8988T (cell line): ENCODE measurements at places on chromosomes 2 and 18.

DNA sequence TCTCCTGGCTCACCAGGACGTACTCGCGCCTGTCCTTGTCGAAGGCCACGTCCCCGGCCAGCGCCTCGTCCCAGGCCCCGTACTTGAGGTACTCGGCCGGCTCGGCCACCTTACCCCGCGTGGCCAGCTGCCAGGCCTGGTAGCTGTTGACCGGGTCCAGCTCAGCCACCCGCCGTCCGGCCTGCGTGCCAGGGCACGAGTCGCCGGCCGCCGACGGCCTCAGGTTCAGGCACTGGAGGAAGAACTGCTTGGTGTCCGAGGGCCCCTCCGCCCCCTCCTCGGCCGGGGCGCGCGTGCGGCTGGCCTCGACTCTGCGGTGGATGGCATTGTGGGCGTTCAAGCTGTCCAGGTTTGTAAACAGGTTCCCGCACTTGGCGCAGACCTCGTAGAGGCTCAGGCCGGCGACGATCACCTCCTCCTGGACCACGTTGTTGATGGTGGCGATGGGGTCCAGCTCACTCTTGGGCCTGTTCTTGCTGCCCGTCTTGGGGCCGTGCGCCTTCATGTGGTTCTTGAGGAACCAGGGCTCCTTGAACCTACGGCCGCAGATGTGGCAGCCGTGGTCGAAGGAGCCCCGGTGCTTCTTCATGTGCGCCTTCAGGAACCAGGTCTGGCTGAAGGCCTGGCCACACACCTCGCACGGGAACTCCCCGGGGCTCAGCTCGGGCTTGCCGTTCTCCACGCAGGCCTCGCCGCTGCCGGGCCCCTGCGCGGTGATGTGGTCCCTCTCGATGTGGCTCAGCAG, 53.2 kb downstream of the ZNF516 start:
- DNase-seq = no peak

- no peak for DNase-seq
Observed at GRCh38 chr2:221521233-221521845, 50.8 kb downstream of the EPHA4 start.

DNA sequence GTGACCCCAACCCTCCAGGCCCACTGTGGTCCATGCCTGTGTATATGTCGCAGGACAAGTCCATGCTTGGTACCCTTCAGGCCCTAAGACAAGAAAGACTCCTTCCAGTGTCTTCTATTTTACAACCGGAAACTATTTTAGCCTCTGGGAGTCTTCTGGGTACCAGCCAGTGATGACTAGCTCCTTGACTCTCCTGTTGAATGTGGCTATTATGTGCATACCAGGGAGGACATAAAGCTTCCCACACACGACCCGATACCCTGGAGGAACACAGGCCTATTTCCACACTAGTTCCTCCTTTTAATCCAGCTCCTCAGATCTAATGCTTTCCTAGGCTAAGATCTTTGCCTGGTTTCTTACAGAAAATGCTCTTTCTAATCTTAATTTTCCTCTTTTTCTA, 178.1 kb downstream of the NCKAP5 start:
- DNase-seq = no peak

DNA sequence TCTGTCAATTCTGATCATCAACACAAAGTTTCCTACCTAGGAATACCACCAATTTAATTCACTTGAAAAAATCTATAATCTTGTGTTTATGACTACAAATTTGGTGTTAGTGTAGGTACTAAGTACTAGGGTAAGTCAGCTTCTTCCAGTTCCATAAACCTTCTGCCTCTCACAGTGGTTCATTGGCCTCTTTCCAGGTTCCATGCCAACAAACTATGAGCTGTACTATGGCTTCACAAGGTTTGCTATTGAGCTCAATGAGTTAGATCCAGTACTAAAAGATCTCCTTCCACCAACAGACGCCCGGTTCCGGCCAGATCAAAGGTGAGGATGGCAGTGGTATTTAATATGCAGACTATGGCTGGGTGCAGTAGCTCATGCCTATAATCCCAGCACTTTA, 58.8 kb downstream of the PRKRA start:
- DNase-seq = no peak

GRCh38 chr2:224709301-224709700, 6.9 kb downstream of the CCDC195 start:
- DNase-seq = no peak

DNA sequence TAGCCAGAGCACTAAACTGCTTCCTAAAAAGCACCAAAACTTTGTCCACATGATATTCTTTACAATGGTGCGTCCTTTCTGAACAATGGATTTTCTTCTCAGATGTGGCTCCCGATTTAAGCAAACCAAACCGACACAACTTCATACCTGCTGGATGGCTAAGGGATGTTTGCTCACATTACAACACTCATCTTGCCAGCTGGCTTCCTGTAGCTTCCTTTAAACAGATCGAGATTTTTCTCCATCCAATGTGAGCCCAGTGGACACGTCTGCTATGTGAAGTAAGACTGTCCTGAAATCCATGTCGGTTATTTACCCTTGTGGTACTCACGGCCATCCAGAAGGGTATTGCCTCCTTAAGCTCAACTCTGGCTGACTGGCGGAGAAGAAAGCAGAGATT, 126.5 kb downstream of the MAPK4 start:
- DNase-seq = no peak

DNA sequence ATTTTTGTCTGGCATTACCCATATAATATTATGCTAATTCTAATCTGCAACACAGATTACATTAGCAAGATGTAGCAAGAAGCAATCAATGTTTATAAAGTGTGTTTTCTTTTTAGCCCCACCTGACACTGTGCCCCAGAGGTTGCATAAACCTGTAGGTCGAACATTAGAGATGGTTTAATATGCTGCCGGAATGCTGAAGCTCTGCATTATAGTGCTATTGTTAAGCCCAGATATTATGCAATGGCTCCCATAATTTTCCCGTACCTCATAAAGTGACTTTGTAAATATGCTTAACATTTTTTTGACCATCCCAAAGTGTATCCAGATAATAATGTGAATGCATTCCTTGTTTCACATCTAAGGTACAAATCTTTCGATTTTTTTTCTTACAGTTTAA, 109.3 kb upstream of the MAP4K3 start:
- no peak for DNase-seq

GRCh38 chr18:79405781-79406575, 10.2 kb downstream of the NFATC1 start:
- DNase-seq = no peak

- DNase-seq = no peak
Observed at GRCh38 chr2:219323434-219323833, 9.1 kb downstream of the RESP18 start.

- no peak for DNase-seq
Observed at GRCh38 chr2:141778315-141778835, 352.4 kb downstream of the LRP1B start.

GRCh38 chr2:71749671-71750101, 296.3 kb downstream of the DYSF start:
- DNase-seq = no peak

- no peak for DNase-seq
Observed at GRCh38 chr2:36296798-36297197, 58.8 kb upstream of the CRIM1 start.

DNA sequence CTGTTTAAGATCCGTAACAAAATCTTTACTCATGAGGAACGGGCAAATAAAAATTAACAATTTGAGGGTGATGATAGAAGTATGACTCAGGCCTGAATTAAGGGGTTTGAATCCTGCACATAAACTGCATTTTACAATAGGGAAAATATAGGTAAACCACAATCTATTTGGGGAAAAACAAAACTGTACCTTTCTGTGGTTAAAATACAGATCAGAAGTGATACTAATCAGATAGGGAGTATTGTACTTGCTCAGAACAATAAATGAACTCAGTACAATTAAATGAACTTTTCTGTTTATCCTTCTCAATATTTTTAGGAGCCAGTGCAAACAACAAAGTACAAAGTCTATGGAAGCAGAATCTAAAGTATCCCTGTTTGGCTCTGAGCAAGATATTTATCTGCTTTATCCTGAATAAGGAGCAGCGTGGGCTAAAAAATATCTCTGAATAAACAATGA, 287.3 kb downstream of the ZNF385B start:
- no peak for DNase-seq

DNA sequence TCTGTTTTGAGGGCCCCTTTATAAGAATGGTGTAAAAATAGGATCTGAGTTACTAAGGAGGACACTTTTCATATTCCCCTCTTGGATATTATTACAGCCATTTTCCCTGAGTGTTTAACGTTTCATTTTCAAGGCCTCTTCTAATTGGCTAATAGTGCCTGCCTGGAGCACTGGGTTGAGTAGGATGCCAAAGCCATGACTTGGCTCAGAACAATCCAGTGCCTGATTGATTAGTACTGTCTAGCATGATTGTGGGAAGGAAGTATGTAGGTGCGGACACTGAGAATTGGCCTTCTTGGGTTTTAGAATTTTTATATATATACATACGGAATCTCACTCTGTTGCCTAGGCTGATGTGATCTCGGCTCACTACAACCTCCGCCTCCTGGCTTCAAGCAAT, 66.1 kb downstream of the NAB1 start:
- DNase-seq = no peak

DNA sequence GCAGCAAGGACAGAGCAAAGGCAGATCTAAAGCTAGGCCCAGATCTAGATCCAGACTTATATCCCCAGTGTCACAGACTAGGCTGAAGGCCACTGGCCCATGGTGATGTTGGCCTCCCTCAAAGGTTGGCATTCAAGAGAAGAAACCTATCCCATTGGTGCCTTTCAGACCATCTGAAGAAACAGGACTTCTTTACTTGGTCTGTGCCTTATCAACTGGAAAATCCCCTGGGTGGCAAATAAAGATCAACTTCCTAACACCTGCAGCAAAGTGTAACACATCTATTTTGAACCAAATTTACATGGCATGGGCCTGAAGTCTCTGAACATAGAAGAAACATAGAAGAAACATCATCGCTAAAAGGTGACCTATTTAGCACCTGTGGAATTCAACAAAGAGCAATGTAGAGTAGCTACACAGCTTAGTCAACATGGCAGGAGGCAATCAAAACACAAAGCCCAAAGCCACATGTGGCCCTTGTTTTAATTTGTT, 35.8 kb downstream of the METTL4 start:
- no peak for DNase-seq

- DNase-seq = no peak
Observed at GRCh38 chr18:9906481-9906880, 7.3 kb upstream of the VAPA start.

DNA sequence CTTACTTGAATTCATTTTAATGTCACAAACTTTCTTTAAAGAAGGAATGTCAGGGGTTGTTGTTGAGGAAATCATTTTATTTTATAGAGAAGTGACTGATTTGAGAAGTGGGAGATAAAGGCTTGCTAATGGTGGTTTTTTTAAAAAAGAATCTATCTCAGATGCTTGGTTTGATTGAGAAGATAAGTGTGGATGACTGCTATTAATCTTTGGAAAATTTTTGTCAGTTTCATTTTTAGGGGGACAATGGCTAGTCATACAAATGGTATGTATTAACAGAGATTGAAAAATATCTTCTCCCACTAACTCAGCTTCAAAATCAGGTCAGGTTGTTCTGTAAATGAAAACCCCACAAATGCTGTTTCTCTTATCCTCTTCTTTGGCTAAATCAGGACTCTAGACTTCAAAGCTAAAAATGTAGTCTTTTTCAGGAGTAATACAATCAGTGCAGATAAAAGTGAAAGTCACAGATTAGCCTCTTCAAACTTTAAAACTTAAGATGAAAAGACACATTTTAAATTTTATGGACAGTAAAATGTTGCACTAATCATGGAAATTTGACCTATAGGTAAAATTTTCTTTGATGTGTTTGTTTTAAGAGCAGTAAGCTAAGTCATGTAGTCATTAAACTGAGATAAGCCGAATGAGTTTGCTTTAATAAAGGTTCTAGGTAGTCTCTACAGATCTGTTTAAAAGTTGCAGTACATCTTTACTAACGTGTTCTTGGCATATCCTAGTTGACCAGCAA, 674.2 kb upstream of the VRK2 start:
- no peak for DNase-seq

DNA sequence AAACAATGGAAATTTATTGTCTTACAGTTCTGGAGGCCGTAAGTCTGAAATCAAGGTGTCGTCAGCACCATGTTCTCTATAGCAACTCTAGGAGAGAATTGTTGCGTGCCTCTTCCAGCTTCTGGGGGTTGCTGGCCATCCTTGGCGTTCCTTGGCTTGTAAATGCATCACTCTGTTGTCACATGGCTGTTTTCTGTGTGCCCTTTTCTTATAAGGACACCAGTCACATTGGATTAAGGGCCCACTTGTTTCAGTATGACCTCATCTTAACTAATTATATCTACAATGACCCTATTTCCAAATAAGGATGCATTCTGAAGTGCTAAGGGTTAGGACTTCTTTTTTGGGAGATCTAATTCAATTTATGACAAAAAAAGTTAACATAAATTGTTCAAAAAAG, 1.4 kb upstream of the PLEK start:
- DNase-seq = no peak

GRCh38 chr2:239640210-239640609, 239.4 kb upstream of the HDAC4 start:
- DNase-seq = no peak

DNA sequence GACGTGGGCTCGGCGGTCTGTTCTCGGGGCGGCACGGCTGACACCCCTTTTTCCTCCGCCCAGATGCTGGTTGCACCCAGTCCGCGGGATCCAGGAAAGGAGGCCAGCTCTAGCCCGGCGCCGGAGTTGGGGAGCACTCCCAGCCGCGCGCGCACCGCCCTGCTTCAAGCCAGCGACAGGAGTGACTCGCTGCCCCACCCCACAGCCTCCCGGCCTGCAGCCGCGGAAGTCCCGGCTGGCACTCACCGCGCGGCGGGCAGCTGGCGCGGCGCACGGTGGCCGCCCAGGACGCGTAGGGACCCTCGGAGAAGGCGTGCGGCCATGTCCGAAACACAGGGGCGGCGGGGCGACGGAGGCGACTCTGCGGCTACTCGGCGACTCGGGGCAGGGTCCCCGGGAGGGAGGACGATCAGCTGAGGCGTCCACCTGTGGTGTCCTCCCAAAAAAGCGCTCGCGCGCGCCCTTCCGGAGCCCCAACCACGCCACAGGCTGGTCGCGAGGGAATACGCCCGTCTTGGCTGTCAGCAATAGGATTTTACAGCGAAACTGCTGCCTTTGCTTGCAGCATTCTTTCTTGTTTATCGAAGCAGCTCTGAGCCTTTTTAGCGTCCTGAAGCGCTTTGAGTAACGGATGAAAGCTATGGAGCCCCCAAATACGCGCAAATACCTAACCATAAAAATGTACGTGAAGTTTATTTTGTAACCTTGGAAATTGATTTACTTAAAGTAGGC, at the start of gene ACADL:
ACADL (minus strand) TSS at position 507 of the 732 bp plus-strand sequence; CDS start at position 323, 184 bp downstream.
- DNase-seq = peak; percentile 62

DNA sequence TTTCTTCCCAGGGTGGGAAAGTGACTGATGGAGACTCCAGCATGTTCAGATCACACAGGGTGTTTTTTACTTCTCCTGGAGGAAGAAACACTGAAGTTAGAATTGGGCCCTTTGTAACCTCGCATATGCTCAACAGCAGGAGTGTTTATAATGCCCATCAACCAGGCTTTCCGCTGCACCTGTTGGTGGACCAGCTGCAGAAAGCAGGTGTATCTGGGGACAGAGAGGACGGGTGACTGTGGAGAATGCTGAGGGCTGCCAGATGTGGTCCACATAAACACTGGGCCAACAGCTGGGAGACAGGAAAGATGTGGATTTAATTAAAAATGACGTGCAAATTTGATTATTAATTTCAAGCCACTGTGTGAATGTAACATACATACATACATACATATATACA, 335.5 kb upstream of the SPRED2 start:
- DNase-seq = no peak

GRCh38 chr2:50328680-50329079, 703.3 kb downstream of the NRXN1 start:
- DNase-seq = no peak
